NCI-H1436 treated with DMSO at 0.1 percent for 48 hours (cell line): ENCODE measurements at places on chromosomes 11 and 22.

DNA sequence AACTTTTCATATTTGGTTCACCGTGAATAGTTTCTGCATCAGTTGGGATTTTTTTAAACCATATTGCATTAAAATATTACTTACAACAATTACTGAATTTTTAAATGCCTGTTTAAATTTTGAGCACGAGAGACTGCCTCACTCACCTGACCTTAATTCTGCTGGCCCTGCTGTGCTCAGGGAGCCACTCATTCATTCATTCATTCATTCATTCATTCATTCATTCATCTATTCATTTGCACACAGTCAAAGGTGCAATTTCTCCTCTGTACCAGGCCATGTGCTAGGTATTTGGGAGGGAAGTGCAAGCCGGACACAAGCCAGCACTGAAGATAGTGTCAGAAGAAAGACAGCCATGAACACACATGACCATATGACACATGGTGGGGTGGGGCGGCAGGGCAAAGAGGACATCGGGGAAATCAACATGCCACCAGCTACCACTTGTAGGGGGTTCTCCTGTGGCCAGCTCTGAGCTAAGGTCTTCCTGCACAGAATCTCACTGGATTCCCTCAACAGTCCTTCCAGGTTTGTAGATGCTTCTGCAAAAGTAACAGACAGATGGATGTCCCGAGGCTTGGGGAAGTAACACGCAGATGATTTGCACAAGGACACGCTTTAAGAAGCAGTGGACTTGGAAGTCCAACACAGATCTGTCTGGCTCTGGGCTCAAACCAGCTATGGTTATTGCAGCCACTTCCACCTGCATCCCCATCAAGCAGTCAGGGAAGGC lies 568 bp upstream of the CSF2RB start:
- no peak for DNase-seq

DNA sequence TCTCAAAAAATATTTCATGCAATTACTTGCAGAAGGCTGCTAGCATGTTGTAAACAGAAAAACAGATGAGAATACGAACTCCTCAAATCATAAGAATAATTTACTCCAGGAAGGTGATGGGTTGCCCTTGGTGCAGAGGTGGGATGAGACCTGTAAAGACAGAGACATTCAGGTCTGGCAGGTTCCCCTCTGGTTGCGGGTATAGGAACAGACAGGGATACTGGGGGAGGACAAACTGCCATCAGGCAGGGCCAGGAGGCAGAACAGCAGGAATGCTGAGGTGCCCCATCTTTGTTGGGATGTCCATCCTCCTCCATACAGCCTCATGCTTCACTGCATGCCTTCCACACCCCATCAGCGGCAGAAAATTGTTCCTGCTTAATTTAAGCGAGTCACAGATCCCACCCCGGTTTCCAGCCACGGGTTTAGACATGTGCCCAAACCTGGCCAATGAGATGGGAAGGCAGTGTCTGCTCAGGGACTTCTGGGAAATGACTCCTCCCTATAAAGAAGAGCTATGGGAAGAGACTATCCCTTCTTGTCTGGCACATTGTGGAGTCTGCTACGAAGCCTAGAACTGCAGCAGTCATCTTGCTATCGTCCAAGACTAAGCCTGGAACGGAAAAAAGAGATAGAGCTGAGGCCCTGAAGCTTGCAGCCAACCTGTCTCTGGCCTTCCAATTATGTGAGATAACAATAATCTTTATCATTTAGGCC lies 23.1 kb upstream of the IRAG1 start:
- DNase-seq = no peak

DNA sequence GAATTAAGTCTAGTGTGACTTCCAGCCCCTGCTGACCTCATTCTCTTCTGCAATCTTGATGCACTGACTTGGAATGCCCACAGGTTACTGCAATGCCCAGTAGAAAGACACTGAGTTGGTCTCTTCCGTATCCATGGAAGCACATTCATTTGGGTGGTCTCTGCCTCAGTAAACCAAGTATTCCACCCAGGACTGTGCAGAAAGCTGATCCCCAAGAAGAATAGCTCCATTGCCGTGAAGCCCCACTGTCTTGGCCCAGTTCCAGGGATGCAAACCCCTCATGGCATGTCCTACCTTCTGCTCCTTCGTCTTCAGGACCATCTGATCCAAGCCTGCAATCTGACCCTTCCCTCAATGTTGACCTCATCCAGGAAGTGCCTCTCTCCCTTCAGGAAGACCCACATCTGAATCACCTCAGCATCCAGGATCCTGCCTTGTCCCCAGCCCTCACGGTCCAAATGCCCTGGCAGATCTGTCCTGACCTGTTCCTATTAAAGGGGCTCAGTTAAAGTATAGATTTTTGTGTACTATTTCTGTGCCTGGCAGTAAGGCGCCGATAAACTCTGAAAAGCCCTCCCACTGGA lies 425.8 kb downstream of the SOX6 start:
- DNase-seq = no peak

DNA sequence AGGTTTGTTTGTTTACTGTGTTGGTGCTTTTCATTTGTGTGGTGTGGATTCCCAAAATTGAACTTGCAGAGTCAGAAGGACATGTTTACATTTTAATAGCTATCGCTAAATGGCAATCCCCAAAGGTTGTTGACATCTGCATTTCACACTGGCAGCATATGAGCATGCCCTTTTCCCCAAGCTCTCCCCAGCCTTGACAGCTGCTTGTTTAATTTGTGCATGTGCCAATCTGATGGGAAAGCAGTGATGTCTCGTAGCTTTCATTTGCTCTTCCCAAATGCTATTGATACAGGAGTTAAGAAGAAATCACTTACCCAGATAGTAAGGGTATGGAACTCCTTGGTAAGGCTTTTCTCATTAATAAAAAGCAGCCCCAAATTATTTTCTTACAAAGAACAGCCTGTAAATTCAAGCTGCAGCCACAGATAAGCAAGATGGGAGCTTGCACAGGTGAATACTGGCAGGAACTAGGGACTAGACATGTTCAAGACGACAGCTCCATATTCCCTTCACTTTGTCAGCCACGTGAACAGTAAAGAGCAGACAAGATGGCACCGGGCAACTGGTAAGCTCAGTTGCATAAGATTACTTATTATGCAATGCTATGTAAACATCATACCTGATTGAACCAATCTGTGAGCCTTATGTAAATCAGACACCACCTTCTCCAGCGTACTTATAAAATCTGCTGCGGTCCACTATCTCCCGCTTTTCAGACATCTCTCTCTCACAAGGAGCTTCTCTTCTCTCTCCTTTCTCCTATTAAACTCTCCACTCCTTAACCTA lies 87.4 kb downstream of the IGLL5 start:
- no peak for DNase-seq
